ENCODE measurements at places on chromosomes 3 and 15.

- no peak for DNase-seq
These were observed 43.7 kb downstream of the OXNAD1 start for GRCh38 chr3:16308727-16309126.

DNA sequence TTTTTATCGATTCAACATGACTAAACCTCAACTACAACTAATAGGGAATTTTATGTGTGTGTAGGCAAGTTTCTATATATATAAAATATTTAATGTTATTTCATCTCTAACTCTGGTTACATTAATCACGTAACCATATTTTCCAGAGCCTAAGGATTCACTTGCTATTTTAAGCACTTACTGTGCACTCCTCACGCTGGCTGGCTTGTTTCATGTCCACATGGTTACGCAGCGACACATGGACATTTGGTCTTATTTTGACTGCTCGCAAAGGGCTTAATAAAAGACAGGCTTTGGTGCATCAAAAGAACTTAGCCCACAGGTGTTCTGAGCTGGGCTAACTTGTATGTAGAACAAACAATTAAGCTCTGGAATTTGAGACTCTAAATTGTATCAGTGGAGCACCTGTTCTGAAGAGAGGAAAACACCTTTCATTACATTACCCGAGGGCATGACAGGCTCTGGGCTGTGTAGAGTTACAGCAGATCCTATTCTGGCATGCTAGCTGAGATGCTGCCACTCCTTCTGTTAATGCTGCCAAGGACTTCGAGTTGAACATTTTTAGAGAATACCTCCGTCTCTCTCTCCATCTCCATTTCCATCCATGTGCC is 130.0 kb upstream of the NR2F2 start:
- DNase-seq, result no peak

DNA sequence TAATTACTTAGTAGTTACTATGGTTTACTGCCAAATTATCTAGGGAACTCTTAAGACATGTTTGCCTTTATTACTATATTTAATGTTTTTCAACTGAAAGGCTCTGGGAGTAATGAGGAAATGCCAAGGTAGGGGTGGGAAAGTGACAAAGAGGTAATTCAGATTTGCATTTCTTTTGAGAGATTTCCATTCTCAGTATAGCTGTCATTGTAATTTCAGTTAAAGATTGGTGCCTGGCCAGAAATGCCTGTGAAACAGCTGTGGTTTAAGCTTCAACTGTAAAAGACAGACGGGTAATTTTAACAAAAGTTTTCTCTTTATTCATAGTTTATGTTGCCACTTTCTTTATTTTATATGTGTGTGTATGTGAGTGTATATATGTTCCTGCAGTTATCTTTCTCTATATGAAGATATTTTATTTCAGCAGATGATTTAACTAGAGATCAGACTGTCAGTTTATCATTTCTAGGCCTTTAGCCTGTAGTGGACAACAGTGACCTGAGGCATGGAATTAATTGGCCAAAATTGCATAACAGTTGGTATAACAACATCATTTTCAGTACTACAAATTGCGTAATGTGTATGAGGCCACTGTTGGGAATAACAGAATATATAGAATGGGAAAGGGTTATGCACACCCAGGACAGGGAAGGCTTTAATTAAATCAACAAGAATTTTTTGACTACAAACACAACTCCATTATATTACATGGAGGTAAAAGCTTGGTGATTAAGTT is 119.0 kb downstream of the BBX start:
- no peak for DNase-seq

- no peak for DNase-seq
These were observed 18.7 kb downstream of the TNFAIP8L3 start for GRCh38 chr15:51075826-51076523.

DNA sequence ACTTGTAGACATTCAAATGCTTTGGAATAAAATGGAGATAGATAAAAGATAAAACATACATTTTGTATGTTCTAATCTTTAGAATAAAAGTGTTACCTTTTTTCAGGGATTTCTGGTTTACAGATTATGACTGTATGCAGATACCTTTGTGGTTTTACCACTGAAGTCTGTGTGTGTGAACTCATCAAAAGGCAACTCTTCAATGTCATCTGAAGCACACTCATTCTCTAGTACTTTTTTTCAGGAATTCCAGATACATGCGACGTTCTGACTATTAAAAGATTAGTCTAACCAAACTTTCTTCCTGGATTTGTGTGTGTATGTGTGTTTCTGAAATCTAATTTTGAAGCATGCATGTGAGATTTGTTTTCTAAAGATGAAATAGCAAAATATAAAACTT is 188.6 kb downstream of the NLGN1 start:
- DNase-seq, result no peak

- DNase-seq, result no peak
These were observed 231.1 kb upstream of the IL12A start for GRCh38 chr3:159757341-159758060.

DNA sequence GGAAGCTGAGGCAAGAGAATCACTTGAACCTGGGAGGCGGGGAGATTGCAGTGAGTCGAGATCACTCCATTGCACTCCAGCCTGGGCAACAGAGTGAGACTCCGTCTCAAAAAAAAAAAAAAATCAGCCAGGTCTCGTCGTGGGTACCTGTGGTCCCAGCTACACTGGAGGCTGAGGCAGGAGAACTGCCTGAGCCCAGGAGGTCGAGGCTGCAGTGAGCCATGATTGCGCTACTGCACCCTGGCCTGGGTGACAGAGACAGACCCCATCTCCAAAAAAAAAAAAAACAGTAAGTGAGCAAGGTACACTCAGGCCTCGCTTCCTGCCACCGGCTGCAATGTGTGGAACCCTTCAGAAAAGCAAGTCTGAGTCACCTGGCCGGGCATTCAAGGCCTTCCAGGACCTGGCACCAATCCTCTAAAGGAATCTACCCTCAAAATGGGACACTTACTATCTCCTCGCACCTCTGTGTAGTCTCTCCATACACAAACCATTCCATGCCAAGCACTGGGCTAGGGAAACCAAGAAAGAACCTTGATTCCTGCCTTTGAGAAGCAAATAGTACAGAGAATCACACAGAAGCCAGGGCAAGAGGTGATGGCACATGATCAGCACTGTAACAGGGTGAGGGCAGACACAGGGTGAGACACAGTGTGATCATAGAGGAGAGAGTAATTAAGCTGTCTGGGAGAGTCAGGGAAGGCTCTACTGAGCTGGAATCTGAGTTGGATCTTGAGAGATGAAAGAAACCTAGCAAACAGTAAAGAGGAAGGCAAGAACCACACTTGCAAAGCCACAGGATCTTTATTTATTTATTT is 9.7 kb downstream of the SCAMP2 start:
- DNase-seq, result no peak

DNA sequence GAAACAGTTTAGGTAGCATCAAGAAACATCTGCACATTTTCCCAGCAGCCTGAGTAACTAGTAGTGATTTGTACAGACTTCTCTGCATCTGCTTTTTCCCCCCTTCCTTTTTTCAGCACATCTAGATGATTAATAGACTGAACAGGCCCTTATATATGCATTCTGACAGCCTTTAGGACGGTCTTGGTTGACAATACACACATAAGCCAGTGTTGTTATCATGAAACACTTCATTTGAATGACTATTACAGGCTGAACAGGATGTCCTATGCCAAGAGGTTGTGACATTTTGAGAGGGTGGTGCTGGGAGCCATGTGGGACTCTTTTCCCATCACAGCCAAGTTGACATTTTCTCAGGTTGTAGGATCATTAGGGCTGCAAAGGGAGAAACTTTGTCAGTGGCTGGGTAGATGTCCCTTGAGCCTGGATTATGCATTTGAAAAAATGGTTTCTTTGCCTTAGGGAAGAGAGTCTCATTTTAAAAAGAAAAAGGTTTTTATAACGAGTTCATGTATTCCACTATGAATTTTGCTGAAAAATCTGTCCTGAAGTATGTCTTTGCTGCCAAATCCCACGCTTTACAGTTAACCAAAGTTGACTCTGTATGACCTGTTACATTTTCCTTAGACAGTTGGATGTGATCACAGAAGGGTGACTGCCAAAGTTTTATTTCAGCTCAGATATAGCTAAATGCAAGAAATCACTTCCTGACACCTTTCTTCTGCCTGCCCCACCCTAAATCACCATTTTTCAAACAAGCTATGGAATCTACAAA is 73.7 kb downstream of the FILIP1L start:
- no peak for DNase-seq

DNA sequence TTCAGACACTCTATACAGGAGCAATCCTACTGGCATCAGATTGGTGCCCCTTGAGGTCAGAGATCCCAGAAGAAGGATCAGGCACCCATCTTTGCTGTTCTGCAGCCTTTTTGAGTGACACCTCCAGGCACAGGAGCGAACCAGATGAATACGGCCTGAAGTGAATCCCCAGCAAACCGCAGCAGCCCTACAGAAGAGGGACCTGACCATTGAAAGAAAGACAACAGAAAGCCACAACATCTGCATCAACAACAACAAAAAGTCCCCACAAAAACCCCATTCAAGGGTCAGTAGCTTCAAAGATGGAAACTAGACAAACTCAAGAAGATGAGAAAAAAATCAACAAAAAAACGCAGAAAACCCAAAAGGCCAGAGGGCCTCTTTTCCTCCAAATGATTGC is 130.4 kb downstream of the PPM1L start:
- no peak for DNase-seq

GRCh38 chr3:126111566-126112475 is 27.9 kb upstream of the SLC41A3 start:
- DNase-seq, result no peak

GRCh38 chr15:70892002-70892911 is at the start of the genes LRRC49 and THAP10:
LRRC49 (plus strand) TSS chr15:70892826; CDS start chr15:70892895, 69 bp downstream.
THAP10 (minus strand) TSS chr15:70892433; CDS start chr15:70892272, 161 bp downstream.
- DNase-seq, result peak; percentile 99

DNA sequence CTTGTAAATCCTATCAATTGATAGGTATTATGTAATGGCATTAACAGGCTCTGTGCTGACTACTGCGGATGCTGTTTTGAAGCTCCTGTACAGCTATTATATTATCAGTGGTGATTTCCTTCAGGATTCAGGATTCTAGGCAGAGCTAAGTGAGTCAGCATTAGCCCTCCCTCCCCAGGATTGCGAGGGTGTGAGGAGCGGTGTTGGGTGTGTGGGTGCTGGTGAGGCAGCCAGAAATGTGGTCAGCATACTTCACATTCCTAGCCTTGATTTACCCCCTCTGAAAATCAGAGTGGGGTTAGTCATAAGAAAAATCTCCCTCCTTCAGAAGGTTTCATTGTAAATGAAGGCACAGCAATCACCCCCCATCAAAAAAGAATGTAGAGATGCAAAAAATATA is 72.5 kb downstream of the SNTN start:
- DNase-seq, result peak; percentile 94

DNA sequence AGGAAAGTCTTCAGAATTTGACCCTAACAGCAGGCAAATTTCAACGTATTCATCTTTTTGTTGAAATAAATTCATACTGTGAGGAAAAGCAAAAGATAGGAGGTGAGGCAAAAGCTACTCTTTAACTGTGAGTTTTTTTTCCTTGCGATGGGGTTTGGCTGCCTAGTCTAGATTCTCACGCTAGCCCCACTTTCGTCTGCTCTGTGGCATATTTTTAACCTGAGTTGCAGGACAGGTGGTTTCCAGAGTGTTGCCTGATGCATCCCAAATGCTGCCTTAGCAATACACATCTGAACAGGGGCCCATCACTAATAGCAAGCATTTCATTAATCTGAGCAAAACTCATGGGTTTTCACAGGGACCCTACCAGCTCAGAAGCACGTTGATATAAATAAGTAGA is 11.7 kb downstream of the PSMA4 start:
- DNase-seq, result no peak

DNA sequence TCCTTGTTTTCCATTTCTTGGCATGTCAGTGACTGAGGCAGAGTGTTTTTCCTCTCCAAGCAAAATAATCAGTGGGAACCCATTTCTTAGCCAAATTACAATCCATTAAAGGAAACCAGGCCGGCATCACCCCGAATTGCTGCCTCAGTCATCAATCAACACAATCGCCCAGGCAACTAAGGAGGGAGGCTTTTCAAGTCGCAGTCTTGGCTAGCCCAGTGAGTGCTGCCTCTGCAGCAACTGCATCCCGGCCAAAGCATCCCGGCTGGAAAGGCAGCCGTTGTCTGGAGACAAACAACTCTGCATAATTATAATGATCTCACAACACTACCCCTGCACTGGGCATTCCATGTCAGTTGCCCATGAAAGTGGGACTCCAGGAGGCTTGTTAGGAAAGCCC is 213.5 kb upstream of the PRICKLE2 start:
- no peak for DNase-seq

- DNase-seq, result no peak
These were observed 716.5 kb upstream of the CFAP20DC start for GRCh38 chr3:59766200-59766872.

GRCh38 chr15:43749690-43750345 is 3.6 kb downstream of the PDIA3 start:
- DNase-seq, result no peak

DNA sequence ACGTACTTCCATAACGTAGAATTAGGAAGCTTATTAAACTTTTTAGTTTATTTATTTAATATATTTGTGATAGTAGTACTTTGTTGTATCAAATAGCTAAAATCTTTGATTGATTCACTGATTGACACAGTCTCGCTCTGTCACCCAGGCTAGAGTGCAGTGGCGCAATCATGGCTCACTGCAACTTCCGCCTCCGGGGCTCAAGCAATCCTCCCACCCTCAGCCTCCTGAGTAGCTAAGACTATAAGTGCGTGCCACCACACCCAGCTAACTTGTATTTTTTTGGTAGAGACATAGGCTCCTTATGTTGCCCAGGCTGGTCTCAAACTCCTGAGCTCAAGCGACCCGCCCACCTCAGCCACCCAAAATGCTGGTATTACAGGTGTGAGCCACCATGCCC is 5.7 kb downstream of the APH1B start:
- DNase-seq, result no peak

DNA sequence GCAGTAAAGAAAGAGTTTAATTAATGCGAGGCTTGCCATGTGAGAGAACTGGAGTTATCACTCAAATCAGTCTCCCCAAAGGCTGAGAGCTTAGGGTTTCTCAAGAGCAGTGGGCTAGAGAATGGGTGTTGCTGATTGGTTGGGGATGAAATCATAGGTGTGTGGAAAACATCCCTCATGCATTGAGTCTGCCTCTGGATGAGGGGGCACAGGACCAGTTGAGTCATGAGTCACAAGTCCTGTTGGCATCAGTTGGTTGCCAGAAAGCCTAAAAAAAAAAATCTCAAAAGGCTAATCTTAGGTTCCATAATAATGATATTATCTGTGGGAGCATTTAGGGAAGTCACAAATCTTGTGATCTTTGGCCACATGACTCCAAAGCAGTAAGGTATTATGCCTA is 800.3 kb downstream of the TUSC7 start:
- DNase-seq, result no peak

GRCh38 chr15:41892621-41893421 is 1.0 kb downstream of the SPTBN5 start:
- DNase-seq, result no peak

GRCh38 chr3:137771401-137772213 is 7.5 kb downstream of the SOX14 start:
- no peak for DNase-seq

- DNase-seq, result no peak
These were observed 161.5 kb upstream of the CTNNB1 start for GRCh38 chr3:41037651-41038334.
